ENCODE measurements at places on chromosomes 5 and 9.
A peak's percentile ranks its signal among the peaks of the same experiment; 100 is the strongest.

DNA sequence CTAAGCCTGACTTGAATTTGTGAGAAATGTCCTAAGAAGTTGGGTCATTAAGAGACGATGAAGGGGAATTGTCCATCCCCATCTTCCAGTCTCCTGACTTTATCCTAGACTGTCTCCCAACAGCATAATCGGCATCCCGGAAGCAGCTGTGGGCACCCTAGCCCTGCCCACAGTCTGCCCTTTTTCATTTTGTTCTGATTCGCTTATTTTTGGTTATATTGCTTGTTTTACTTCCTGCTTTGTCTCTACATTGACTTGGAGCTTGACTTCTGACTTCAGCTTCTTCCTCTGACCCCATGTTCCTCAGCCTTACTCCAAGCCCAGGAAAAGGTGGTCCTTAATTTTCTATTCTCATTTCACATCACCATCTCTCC is 41.8 kb downstream of the UGCG start:
- DNase-seq, result no peak

DNA sequence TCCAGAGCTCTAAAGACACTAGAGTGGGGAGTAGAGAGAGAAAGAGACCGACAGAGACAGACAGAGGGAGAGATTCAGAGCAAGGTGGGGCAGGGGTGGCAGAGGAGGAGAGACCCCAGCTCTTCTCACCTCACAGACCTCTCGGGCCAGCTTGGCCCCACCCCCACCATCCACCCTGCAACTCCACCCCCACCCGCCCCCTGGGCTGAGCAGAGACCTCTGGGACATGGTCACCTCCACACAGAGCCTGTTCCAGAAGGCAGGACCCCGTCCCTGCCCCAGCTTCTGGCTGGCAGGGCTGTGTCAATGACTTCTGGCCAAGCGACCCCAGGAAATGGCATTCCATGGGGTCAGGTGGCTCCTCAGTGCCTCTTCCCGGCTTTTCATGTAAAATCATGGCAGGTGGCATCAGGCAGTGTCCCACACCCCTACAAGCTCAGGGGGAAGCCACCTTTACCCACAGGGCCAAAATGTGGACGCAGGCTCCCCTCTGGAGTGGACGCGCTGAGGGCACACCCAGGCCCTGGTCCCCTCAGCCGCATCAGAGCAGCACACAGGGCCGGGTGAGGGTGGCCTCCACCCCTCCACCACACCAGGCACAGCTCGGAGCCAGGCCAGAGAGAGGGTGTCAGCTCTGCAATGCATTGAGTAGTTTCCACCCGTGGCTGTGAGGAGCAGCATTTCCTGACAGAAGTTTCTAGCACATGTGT is 131.2 kb upstream of the LPCAT1 start:
- no peak for DNase-seq

DNA sequence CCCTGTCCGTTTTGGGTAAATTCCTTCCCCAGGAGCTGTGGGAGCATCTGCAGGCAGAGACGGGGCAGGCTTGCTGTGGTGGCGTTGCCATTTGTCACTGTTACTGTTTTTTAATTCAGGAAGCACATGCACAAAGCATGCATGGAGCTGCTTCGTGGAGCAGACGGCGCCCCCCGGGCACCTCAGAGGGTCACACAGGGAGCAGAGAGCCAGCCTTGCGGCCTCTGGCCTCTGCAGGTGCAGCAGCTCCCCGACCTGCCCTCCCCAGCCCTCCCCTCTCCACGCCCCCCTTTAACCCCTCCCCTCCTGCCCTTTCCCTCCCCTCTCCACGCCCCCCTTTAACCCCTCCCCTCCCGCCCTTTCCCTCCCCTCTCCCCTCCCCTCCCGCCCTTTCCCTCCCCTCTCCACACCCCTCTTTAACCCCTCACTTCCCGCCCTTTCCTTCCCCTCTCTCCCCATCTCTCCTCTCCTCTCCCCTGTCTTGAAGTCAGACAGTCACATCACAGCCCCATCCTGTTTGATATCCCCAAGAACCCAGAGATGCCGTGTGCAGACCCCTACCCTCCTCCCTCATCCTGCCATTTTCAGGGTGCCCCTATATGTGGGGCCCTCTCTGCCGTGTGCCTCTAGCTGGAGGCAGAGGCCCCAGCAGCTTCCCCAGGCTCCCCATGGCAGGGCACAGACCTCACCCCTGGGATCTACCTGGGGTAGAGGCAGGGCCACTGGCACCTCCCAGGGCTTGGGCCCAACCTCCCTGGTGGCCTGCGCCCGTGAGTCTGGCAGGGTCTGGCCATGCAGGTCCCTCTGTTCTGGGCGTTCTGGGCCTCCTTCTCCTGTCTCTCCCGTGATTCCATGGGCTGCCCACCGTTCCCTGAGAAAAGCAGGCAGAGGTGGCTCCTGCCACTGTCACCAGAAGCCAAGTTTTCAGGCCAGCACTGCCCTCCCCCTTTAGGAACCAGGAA is 29.6 kb upstream of the UBAC1 start:
- no peak for DNase-seq

GRCh38 chr5:151221574-151221973 is 2.3 kb downstream of the CCDC69 start:
- DNase-seq, result no peak

DNA sequence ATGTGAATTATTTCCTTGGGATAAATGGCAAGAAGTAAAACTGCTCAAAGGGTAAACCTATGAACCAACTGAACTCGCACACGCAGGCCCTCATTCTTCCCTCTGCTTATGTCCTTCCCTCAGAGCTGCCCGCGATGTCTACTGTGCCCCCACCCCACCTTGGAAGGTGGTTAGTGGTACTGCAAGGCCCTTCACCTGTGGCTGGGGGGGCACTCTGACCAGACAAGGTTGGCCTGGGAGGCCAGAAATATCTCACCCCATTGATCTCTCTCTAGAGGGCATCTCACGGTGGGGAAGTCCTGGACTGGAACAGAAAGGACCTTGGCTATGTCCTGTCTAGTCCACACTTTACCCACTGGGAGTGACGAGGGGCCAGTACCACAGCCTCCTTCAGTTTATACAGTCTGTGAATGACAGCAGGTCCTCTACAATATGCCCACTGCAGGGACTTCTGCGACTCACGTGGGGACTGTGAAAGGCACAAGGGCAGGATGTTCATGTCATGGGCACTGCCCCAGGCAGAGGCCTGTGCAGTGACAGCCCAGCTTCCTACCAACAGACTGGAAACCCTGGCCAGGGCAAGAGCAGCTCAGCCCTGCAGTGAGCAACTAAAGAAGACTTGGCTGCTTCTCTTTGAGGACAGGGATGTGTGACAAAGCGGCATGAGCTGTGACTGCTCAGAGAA is 56.8 kb upstream of the SYNPO start:
- no peak for DNase-seq

DNA sequence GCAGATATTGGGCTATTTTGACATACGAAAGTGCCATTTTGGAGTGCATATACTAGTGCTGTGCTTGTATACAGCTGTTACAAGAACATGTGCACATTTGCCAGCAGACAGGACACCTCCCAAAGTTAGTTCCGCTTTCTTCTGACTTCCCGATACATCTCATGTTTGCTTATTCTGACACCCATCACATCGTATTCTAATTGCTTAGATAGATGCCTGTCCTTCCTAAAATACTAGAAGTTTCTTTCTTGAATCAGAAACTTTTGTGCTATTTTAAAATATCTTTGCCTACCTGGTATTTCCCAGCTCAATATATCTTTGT is 177.8 kb downstream of the TTLL11 start:
- DNase-seq, result no peak

- no peak for DNase-seq
Observed at GRCh38 chr5:180127682-180128670, 56.4 kb upstream of the RNF130 start.

DNA sequence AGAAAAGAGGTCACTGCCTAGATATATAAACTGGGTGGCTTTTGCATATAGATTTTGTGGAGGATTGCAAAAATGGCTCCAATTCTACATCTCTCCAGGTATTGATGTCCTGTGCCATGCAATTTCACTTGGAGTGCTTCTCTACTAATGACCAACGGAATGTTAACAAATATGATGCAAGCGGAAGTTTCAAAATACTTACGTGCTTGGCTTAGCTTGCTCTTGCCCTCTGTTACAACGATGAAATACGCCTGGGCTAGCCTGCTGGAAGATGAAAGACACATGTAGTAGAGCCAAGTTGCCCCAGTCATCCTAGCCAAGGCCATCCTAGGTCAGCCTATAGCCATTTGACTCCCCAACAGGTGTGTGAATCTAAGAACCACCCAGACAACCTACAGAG is 3.6 kb upstream of the POC5 start:
- DNase-seq, result no peak

GRCh38 chr9:1453636-1454035 is 403.5 kb downstream of the DMRT2 start:
- no peak for DNase-seq

GRCh38 chr5:96483878-96484277 is 50.8 kb upstream of the PCSK1 start:
- DNase-seq, result no peak

GRCh38 chr5:168227973-168228615 is 63.4 kb upstream of the WWC1 start:
- no peak for DNase-seq

- DNase-seq, result no peak
Observed at GRCh38 chr9:109910671-109911518, 130.9 kb downstream of the PALM2AKAP2 start.

GRCh38 chr5:42689391-42689790 is 67.2 kb upstream of the CCDC152 start:
- no peak for DNase-seq

GRCh38 chr5:134092875-134093274 is 21.6 kb upstream of the TCF7 start:
- no peak for DNase-seq

DNA sequence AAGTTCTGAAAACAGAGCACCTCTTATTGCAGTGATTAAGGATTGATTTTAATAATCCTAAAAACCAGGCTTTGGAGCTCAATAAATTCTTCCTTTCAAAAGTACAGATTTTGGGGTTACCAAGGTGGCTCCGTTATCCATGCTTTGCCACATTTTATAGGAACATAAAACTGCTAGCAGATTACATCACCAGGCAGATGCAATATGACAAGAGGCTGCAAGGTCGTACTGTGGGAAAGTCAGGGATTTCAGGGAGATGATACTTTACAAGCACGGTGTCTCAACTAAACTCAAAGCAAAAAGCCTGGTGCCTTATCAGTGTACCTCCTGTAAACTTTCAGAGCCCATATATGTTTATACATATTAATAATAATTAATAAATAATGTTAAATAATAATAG is 28.6 kb downstream of the ADAMTSL1 start:
- DNase-seq, result no peak

GRCh38 chr5:58048954-58049353 is 410.9 kb downstream of the PLK2 start:
- DNase-seq, result no peak

DNA sequence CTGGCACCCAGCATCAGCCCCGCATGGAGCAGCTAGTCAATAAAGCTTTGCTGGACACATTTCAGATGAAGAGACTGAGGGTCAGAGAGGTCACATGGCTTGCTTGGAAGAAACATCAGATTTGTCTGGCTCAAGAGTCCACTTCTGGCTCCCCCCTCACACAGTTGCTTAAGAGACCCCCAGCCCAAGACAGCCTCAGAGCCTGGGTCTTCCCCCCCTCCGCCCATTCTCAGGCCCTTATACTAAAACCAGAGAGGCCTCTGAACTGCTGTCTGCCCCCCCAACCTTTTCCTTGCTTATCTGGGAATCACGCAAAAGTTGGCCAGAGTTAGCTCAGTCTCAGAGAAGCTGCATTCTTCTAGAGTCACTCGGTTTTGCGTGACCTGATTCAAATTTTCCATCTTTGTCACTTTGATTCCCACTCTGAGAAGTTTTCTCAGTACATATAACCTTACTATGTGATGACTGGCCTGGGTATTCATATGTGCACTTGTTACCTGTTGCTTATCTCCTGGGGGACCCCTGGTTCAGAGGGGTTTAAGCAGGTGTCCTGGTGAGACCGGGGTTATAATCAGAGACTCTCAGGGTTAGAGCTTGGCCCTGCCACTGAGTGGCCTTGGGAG is 145.4 kb upstream of the IER5L start:
- no peak for DNase-seq

DNA sequence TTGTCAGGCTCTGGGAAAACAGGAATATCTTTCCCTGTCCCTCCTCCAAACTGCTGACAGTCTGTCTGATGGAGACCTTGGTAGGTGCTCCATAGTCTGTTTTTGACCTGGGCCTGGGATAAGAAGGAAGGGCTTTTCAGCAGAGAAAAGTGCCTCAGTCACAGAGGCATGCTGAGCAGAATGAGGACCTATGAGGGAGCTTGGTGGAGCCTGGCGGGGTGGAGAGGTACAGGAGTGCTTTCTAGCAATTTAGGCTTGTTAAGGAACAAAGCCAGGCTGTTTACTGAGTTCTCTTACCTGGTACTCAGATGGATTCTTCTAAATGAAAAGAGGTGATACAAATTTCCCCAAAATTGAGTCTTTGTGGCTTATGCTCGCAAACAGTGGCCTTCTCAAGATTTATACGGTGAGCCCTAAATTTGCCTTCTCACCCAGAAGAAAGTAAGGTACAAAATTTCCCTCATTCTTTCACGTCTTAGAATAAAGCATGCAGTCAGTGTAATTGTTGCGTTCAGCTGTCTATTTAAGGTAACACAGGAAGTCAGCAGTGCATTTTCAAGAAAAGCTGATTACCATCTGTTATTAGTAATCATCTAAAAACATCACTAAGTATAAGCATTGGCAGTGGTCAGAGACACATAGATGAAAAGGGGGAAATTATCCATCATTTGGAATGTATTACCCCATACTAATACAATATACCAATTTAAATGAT is 28.6 kb upstream of the IL13 start:
- DNase-seq, result peak; percentile 24

DNA sequence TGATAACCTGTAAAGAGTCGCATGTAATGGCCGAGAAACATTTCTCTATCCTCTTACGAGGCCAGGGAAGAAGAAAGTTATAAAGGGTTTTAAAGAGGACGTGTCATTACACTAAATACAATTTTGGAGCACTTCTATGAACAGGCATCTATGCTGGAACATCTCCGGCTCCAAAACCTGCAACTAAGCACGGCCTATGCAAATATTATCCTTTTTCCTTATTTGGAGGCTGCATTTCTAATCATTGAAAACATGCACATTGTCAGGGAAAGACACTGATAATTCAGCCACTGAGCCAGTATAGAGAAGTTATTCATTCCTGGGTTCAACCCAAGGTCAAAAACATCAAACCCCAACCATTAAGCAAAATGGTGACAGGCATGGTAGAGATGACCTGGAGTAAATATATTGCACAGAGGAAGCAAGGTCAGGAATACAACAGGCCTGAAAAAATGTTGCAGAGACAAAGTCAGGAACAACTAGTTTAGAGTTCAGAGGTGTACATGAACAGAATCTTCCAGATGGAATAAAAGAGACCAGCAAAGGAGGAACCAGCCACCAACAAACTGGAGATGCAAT is 674.1 kb downstream of the NR2F1-AS1 start:
- DNase-seq, result no peak

DNA sequence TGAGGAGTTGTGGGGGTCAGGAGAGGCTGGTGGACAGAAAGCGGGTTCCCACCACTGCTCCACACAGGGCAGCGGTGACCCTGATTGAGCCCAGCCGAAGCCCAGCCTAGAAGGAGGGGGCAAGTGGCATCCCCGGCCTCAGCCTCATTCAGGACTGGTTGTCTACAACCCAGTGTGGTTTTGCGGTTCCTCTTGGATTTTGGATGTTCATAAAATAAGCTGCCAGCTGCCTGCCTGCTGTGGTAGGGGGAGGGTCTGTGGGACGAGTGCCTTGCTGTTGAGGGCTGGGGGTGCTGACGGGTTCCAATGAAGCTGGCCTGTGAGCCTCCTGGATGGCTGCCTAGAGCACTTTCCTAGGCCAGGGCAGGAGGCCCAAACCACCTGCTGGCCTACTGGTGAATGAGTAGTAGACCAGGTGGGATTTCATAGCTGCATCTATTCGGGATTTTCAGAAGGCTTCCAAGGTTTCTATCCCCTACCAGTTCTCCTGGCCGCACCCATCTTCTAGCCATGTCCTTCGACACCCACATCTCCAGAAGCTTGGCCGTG is 102.4 kb downstream of the NDFIP1 start:
- DNase-seq, result no peak

Measured in NCI-H1436 treated with DMSO at 0.1 percent for 48 hours (cell line).